ENCODE measurements at places on chromosomes 4 and X.

- no peak for DNase-seq
Observed at GRCh38 chr4:111519683-111520082, 625.6 kb upstream of the FAM241A start.

DNA sequence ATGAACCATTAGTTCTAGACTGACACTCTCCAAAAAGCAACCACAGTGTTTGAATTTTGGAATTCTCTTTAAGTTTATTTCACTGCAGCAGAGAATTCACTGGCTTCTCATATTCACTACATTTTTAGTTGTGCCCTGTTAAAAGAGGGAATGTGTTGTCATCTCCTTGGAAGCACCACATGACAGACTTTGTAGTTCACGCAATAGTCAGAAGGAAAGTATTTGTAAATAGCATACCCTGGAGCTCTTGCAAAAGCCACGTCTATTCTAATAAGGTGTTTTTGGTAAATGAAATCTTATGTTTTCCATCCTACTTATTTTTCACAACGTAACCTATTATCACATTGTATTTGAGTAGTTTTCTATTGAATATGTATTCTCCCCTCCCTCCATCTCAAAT is 25.8 kb downstream of the DOCK11 start:
- DNase-seq = peak; percentile 60

DNA sequence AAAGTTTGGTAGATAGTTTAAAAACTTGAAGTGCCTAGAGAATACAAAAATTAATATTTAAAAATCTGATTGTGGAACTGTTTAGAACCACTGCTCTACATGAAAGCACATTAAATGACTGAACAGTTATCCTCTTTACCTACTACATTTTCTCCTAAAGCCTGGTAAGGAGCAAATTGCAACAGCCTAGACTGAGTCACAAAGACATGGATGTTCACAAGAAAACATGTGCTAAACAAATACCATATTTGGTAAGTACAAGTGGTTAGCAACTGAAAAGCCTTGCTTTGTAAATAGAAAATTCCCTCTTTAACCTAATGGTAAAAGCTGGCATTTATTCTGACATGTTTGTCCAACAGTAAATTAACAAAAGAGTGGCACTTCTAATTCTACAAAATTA is 203.1 kb downstream of the FBXO8 start:
- DNase-seq = peak; percentile 91

DNA sequence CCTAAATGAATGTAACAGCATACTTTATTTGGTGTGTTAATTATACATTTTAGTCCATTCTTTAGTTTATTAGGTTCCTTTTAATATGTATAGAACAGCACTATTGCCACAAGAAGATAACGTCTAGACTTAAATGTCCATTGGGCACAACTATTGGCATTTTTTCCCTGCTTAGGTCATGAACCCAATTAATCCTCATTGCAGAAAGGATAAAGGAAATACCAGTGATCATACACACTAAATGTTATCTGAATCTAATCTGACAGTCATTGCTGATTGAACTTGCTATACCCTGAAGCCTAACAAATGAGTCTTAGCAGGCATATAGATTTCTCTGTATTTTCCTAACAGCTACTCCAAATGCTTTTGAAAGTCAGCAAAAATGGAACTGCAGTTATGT is 2250.0 kb upstream of the AGA start:
- no peak for DNase-seq

- DNase-seq = no peak
Observed at GRCh38 chr4:182765987-182766856, 151.0 kb downstream of the DCTD start.
